Mucosa of gallbladder (tissue), 1 donor: ENCODE measurements at places on chromosomes 11 and 22. TPM values are rescaled to one million over a fixed set of nuclear protein-coding genes. Genes with fewer than 3 reads are reported as not detected.

Gene HPX
- 5.2 TPM for total RNA-seq

- DNase-seq: no peak
Observed at GRCh38 chr11:118136801-118137200, 15.8 kb downstream of the SCN4B start.

Gene SLC22A9
- 0.72 TPM for total RNA-seq

Gene FGF3
- total RNA-seq: not detected

DNA sequence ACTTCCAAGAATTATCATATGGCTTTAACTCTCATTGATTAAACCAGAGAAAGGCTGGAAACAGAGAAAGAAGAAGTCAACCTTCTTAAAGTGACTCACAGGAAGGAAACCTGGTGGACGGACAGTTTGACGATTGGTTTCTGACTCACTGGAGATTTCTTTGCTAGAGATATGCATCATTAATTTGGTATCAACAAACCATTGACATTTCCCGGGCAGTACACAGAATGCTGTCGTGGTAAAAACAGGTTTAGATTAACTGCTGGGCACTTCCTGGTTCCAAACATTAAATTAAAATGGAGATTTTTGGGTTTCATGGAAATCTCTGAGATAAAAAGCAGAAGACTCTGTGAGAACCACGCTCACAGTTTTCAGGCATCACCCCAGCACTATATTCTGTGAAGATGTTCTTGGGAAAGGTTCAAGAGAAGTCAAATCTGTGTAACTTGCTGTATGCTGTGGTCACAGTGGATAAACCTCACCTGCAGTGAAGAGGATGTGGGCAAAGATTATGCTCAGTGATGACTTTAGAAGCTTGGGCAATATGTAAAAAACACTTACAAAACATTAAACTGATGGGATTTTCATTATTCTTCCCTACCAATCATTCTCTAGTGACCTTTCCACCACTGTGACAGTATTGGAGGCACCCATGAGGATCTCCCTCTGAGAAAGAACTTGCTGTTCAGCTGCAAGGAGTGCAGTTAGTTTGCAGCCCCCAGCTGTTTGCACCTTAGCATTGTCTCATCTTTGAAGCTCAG lies 61.1 kb upstream of the CD44 start:
- DNase-seq: no peak

DNA sequence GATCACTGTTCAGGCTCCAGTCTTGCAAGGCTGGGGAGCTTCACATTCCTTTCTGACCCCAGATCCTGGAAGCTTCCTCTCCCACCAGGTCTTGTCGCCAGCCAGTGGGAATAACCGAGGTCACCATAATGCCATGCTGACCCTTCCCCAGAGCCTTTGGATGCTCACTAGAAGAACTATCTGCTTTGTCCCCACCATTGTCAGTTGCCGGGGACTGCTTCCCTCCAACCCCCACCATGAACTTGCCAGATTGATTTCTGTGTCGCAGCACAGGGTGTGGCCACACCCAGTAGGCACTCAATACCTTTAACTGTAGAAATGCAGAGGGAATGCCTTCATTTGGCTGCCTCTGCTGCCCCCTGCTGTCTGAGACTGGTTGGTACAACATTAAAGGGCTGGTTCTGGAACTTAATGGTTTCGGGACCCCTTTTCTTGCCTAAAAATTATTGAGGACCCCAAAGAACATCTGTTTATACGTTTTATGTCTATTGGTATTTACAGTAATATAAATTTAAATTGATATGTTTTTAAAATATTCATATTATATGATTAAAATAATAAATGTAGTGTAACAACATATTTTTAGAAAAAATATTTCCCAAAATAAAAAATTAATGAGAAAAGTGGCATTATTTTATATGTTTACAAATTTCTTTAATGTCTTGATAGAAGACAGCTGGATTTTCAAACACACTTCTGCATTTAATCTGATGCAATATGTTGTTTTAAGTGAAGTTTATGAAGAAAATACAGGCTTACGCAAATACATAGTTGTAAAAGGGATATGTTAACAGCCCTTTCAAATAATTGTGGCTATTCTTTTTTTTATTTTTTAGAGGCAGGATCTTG lies 6.7 kb upstream of the GDPD5 start:
- DNase-seq: peak; percentile 74

GRCh38 chr11:44957776-44958564 lies 7.3 kb upstream of the TP53I11 start:
- peak; percentile 40 for DNase-seq

DNA sequence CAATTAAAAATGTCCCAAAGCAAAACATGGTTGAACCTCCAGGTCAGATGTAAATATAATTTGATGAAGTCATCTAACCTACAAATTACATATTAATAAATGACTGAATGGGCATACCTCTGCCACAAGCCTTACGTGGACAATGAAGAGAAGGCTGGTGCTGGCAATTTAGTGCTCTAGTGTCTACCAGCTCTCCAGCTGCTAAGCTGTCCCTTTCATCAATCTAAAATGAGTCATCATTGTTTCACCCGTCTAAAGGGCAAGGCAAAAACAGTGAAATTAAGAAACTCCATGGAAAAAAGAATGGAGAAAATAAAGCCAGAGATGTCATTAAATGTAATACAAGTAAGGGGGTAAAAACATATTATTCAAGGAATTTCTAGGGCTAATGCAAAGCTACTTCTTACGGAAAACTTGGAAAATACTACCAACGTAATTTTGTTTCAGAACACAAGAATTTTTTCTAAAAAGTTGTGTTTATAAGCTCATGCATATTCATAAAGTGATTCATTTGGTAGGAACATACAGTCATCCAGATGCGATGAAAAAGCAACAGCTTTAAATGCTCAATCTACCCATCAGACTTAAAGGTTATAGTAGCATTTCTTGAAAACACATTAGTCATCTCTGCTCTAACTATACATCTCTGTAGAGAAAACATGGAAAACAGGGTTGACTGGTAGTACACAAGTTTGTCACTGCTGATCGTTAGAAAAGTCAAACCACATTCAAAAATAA lies 71.5 kb downstream of the SIK3 start:
- DNase-seq: no peak

DNA sequence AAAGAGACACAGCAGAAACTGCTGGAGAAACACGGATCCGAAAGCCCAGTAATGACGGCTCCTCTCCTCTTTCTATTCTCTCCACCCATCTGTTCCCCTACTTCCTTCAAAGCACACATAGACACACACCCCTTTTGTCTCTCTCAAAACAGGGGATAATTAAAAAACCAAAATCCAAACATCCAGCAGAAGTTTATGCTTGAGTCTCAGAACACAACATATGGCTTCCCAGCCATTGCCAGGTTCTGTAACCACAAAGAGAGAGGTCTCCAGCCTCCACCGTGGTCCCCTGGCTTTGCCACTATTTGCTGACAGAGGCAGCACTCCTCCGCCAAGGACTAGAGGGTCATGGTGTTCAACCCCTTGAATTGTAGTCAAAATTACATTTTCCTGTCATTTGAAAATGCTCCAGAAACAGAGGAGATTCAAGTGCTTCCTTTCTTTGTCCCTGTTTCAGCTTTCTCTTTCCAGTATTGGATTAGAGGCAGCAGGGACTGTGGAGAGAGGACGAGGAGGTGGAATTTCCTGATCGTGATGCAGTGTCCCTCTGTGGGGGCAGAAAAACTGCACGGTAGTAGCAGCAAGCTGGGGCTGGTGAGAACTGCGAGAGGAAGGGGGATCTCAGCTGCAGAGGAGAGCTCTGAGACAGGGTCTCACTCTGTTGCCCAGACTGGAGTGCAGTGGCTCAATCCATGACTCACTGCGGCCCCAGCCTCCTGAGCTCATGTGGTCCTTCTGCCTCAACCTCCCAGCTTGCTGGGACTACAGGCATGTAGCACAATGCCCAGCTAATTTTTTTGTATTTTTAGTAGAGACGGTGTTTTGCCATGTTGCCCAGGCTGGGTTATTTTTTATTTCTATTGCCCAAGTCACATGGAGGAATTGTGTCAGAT lies 60.3 kb downstream of the UBASH3B start:
- no peak for DNase-seq
